K562 (cell line): ENCODE measurements at places on chromosomes 11 and 22.

GRCh38 chr11:66976028-66976467 is 944 bp downstream of the C11orf86 start:
- peak; percentile 78 for DNase-seq
- no peaks in the 10 kb centered on the region for H3K27me3 ChIP-seq
- H3K27ac ChIP-seq: no peak overlapping the region

DNA sequence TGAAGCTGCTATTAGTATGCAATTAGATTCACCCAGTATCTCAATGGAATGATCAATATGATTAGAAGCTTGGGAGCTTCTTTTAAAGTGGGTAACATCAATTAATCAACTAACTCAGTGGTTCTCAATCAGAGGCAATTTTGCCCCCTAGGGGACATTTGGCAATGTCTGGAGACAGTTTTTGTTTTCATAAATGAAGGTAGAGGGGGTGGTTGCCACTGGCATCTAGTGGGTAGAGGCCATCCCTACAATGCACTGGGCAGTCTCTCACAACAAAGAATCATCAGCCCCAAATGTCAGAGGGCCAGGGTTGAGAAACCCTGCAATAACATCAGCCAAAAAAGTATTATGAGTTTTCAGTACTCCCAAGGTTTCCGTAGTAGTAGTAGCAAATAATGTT is 5.9 kb upstream of the AMOTL1 start:
- DNase-seq: no peak
- peaks cover 12% of the 10 kb centered on the region for H3K4me1 ChIP-seq
- no peaks in the 10 kb centered on the region for H3K27me3 ChIP-seq

- H3K27me3 ChIP-seq: no peaks in the 10 kb centered on the region
- H3K36me3 ChIP-seq: peaks cover 2% of the 10 kb centered on the region; the same call in 1 of the 3 replicates
- no peak overlapping the region for H3K27ac ChIP-seq
- no peak for DNase-seq
Observed at GRCh38 chr22:17969701-17970113, 54.7 kb downstream of the MICAL3 start.

DNA sequence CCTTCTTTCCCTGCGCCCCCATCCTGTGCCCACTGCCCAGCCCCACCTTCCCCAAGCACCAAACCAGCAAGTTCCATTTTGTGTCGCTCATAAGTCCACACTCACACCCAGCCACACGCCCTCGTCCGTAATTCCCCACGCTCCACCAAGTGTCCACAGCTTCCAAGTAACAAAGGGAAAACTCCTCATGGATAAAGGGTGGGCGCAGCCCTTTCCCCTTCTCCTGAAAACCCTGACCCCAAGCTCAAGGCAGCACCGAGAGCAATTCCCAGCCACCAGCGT is 458 bp downstream of the FXYD6 start:
- no peak for DNase-seq
- no peak overlapping the region for H3K4me3 ChIP-seq
- no peak overlapping the region for H3K27ac ChIP-seq
- H3K27me3 ChIP-seq: peaks cover 95% of the 10 kb centered on the region
- H3K4me1 ChIP-seq: no peaks in the 10 kb centered on the region

DNA sequence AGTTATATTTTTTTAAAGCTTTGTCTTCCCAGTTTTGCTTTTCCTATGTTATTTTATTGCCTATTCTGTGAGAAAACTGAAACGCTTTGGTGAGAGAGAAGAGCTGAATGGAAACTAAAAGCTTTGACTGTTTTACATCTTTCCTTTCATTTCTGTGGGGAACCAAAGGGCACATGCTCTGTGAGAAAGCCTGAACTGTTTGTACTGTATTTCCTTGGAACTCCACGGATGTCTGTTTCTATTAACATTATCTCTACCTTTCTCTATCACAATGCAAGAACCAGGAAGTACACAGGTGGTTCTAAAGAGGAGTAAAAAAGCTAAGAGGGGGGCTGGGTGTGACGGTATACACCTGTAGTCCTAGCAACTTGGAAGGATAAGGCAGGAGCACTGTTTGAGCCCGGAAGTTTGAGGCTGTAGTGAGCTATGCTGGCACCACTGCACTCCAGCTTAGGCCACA is 43.8 kb downstream of the CELF1 start:
- DNase-seq: no peak
- H3K27ac ChIP-seq: peak overlapping the region; percentile 62; the same call in 2 of the 3 replicates
- peaks cover 16% of the 10 kb centered on the region for H3K36me3 ChIP-seq
- H3K27me3 ChIP-seq: no peaks in the 10 kb centered on the region
- H3K4me1 ChIP-seq: peaks cover 36% of the 10 kb centered on the region
- H3K4me3 ChIP-seq: no peak overlapping the region

GRCh38 chr11:45885274-45885920 is at the start of gene MAPK8IP1:
MAPK8IP1 (plus strand) TSS chr11:45885651; CDS start chr11:45885821, 170 bp downstream.
- H3K4me3 ChIP-seq: peak within 1 kb of the TSS; percentile 55
- H3K36me3 ChIP-seq: peaks cover 21% of the 10 kb centered on the region; the same call in 2 of the 3 replicates
- H3K27me3 ChIP-seq: no peaks in the 10 kb centered on the region
- no peak within 1 kb of the TSS for H3K27ac ChIP-seq
- H3K4me1 ChIP-seq: peaks cover 26% of the 10 kb centered on the region
